ENCODE measurements at places on chromosomes 12 and 14.

- DNase-seq, result no peak
Measured at GRCh38 chr12:42609605-42610004, 20.1 kb upstream of the PRICKLE1 start.

DNA sequence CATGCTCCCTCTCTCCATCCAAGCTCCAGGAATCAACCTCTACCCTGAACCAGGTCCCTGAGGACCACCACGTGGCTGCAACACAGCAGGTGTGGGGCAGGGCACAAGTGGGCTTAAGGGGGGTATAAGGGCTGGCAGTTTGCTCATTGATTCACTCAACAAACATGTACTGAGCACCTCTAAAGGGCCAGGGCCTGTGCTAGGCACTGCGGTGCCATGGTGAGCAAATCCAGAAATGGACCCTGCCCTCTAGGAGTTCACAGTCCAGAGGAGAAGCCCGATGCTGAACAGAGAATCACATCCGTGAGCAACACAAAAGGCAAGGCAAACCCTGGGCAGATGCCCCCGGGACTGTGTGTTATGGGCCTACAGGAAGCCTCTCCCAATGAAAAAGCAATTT, 6.5 kb upstream of the AQP2 start:
- no peak for DNase-seq

DNA sequence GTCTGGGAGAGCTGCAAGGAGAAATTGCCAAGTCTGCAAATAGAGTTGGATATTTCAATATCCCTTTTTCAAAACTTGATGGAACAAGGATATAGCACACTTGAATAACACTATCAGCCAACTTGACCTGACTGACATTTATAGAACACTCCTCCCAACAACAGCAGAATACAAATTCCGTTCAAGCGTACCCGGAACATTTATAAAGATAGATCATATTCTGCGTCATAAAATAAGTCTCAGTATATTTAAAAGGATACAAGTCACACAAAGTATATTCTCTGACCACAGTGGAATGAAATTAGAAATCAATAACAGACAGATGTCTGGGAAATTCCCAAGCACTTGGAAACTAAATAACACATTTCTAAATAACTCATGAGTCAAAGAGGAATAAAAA, 29.0 kb upstream of the MEG3 start:
- no peak for DNase-seq

DNA sequence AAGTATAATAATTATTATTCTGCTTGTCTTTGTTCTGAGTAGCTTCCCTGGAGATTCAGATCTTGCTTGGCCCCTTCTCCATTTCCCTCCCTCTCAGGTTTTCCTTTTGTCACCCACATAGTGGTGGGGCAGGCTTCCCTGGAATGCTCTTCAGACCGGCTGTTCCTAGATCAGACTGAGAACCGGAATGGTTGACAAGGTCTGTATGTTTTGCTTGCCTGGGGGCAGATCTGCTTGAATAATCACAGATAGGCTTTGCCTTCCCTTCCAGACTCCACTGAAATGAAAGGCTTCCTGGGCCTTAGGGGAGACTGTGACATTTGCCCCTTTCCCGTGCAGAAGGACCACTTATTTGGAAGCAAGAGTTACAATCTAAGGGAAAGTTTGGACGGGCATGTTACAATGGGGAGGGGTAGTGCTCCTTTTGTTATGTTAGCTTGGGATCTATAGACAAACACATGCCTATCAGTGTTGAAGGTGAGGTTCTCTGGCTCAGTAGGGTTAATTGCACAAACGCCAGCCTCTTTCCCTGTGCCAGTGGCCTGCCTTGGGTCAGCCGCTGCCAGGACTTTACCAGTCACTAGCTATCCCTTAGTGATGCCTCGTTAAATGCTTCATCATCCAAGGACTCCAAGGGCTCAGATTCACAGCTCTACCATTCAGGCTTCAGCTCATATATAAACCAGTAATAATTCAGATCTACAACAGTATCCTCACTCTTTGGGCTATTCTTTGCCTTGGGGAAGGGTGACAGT, 178.6 kb downstream of the SNAPC1 start:
- DNase-seq, result no peak

DNA sequence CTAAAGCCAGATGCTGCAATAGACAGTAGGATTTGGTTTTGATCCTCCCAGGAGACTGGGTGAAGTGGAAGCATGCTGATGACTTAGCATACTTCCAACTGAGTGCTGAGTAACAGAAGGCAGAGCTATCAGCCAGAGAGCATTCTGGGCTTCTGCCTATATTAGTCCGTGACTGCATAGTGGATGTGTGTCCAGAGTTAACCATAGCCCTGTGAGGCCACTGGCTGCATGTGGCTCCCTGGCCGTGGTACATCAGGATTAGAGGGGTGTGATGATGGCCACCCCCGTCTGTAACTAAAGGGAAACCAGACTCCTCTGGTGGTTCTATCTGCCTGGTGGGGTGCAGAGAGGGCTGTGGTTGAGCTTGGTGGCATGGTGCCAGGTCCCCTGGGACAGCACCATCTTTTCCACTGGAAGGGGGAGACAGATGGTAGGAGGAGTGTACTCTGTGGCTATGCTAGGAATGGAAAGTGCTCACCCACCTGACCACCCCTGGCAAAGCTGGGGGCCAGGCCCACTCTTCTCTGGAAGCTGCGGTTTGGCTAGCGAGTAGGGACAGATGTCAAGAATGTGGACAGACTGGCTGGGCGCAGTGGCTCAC, 27.4 kb downstream of the ABCD4 start:
- no peak for DNase-seq

DNA sequence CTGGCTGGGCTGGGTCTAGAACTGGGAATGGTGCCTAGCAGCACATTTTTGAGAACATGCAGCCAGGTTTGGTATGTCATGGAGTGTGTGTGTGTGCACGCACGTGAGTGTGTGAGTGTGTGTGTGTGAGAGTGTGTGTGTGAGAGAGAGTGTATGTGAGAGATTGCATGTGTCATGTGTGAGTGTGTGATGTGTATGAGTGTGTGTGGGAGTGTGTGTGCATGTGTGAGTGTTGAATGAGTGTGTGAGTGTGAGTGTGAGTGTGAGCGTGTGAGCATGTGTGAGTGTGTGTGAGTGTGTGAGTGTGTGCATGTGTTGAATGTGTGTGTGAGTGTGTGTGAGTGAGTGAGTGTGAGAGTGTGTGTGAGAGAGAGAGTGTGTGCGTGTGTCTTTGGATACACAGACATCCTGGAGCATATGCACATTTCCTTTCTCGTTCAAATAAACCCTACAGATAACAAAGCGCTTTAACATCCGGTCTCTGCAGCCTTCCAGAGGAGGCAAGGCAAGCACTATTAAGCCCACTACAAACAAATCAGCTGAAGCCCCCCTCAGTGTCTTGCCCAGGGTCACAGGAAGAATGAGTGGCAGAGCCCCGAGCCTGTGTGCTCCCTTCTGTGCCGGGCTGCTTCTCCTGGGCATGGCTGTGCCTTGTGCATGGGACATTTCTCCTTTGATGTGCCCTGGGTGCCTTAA, 108.7 kb upstream of the ETV6 start:
- DNase-seq, result no peak
